ENCODE measurements at places on chromosomes 1 and 21. TPM values are rescaled to one million over a fixed set of nuclear protein-coding genes. Genes with fewer than 3 reads are reported as not detected.

MAGI3 gene
- polyA plus RNA-seq: 4.0 TPM

CRNN gene
- polyA plus RNA-seq: not detected

CAPN9 gene
- 0.10 TPM for polyA plus RNA-seq

PRPF38B gene
- 29.7 TPM for polyA plus RNA-seq

OLIG2 gene
- polyA plus RNA-seq: not detected

SH3BGR gene
- polyA plus RNA-seq: 0.47 TPM

SYT2 gene
- not detected for polyA plus RNA-seq

GNG4 gene
- 69.5 TPM for polyA plus RNA-seq

SIK1 gene
- 11.8 TPM for polyA plus RNA-seq

SLC1A7 gene
- 4.8 TPM for polyA plus RNA-seq

KCNA10 gene
- polyA plus RNA-seq: not detected

PINK1 gene
- polyA plus RNA-seq: 22.2 TPM

CELA3B gene
- polyA plus RNA-seq: 0.34 TPM

SELENON gene
- polyA plus RNA-seq: 8.0 TPM

LIN28A gene
- 0.01 TPM for polyA plus RNA-seq

UBE2U gene
- polyA plus RNA-seq: not detected

CLCA4 gene
- not detected for polyA plus RNA-seq

ARHGAP30 gene
- polyA plus RNA-seq: 0.13 TPM

NEGR1 gene
- not detected for polyA plus RNA-seq

MARK1 gene
- not detected for polyA plus RNA-seq

SPRR2E gene
- not detected for polyA plus RNA-seq

NFASC gene
- not detected for polyA plus RNA-seq

C8B gene
- 21.1 TPM for polyA plus RNA-seq

PRDM2 gene
- 6.8 TPM for polyA plus RNA-seq

LCE7A gene
- polyA plus RNA-seq: not detected

TGFB2 gene
- polyA plus RNA-seq: 0.07 TPM

MX2 gene
- 26.3 TPM for polyA plus RNA-seq

ANKRD35 gene
- not detected for polyA plus RNA-seq

AK5 gene
- not detected for polyA plus RNA-seq

DOP1B gene
- polyA plus RNA-seq: 2.3 TPM

TRIM67 gene
- under 0.01 TPM for polyA plus RNA-seq

LCE2C gene
- not detected for polyA plus RNA-seq

ATP6V1G3 gene
- not detected for polyA plus RNA-seq

IPO9 gene
- polyA plus RNA-seq: 24.6 TPM

SHE gene
- polyA plus RNA-seq: not detected

AMY1B gene
- not detected for polyA plus RNA-seq

OR6K3 gene
- not detected for polyA plus RNA-seq

UTS2 gene
- polyA plus RNA-seq: not detected

SPOCD1 gene
- polyA plus RNA-seq: 0.26 TPM

KDF1 gene
- 7.4 TPM for polyA plus RNA-seq

JAM2 gene
- polyA plus RNA-seq: 0.07 TPM

BARHL2 gene
- not detected for polyA plus RNA-seq

OR14K1 gene
- polyA plus RNA-seq: not detected

RNF186 gene
- 0.07 TPM for polyA plus RNA-seq

All from HepG2 (cell line).